Osteoblast (primary cell): ENCODE measurements at places on chromosomes 5 and 9. TPM values are rescaled to one million over a fixed set of nuclear protein-coding genes. Genes with fewer than 3 reads are reported as not detected.

DNA sequence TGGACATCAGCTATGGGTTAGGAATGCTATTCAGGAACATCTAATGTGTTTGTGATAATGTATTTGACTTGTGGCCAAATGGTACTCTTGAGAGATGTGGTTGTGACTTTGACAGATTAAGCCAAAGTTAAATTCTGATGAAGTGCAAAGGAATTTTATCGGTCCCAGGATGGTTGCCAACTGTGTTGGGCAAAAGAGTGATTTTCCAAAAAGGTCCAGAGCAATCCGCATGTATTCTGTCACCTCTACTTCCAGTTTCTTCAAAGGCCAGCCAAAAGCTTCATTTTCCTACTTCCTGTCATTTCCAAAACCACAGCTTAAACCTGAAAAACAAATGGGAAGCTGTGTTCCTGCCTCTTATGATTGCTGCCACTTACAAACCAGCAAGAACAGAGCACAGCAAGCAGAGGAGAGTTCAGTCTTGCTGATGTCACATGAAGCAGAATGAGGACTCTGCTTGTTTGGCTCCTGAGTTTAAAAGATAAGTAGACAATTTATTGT lies 59.8 kb downstream of the MARCHF3 start:
- H3K36me3 ChIP-seq = no peaks in the 10 kb centered on the region
- DNase-seq = peak; percentile 70
- H3K27ac ChIP-seq = no peak overlapping the region
- peaks cover 21% of the 10 kb centered on the region for H3K4me1 ChIP-seq
- H3K4me3 ChIP-seq = no peak overlapping the region
- H3K27me3 ChIP-seq = no peaks in the 10 kb centered on the region

GRCh38 chr9:74443036-74443750 lies 53.9 kb upstream of the RORB start:
- H3K27ac ChIP-seq = no peak overlapping the region
- H3K36me3 ChIP-seq = no peaks in the 10 kb centered on the region
- H3K4me3 ChIP-seq = no peak overlapping the region
- H3K27me3 ChIP-seq = no peaks in the 10 kb centered on the region
- DNase-seq = no peak
- no peaks in the 10 kb centered on the region for H3K4me1 ChIP-seq

- no peaks in the 10 kb centered on the region for H3K4me1 ChIP-seq
- H3K36me3 ChIP-seq = no peaks in the 10 kb centered on the region
- H3K27me3 ChIP-seq = peaks cover 3% of the 10 kb centered on the region
- DNase-seq = no peak
Observed at GRCh38 chr5:126647071-126647470, 46.3 kb downstream of the PHAX start.

DNA sequence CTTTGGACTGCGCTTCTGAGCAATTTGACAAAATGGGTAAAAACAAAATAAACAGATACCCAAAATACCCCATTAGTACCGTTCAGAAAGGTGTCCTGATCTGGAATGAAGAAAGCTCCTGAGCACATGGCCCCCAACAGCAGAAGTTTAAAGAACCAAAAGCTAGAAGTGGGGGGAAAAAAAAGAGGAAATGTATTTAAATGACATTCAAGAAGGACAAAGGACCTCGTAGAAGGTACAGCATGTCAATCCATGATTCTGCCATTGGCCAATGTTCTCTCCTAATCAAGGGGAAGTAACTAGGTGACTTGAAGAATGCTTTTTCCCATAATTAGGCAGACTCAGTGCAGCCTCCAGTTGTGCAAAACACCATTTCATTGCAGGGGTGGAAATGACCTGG lies 78.6 kb downstream of the SERINC5 start:
- H3K36me3 ChIP-seq = peaks cover 9% of the 10 kb centered on the region
- no peaks in the 10 kb centered on the region for H3K27me3 ChIP-seq
- H3K4me3 ChIP-seq = no peak overlapping the region

GRCh38 chr5:119355244-119355638 lies 578 bp upstream of the TNFAIP8 start:
- H3K4me3 ChIP-seq = peak overlapping the region; percentile 83
- no peak for DNase-seq
- H3K36me3 ChIP-seq = no peaks in the 10 kb centered on the region
- no peak overlapping the region for H3K27ac ChIP-seq
- H3K27me3 ChIP-seq = no peaks in the 10 kb centered on the region
- peaks cover 11% of the 10 kb centered on the region for H3K4me1 ChIP-seq

DNA sequence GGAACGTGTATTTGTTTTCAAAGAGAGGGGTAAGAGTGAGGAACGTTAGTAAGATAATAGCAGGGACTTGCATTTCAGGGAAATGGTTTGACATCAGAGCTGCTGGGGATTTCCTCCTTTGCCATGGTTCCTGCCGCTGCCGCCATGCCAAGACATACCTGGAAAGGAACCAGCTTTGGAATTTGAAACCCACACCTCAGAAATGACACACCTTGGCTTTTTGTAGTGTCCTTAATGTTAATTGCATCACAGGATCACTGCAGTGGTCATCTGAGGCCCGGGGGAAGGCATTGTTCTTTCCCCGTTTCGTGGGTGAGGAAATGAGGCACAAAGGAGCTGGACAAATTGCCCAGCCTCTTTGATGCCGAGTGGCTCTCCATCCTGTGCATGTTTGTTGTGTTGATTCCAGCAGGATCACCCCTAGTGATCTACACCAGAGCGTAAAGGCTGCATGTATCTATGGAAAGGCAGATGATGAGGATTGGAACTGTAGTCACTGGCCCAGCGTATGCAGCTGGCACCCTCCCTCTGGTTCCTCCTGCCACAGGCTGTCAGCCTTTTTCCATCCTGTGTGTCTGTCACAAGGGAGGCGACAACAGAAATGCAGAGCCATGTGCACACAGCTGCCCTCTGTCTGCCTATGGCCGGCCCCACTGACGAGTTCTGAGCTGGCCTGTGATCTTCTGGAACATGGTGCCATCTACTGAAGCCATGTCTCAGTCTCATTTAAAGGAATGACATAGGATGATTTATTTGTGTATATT lies 37.8 kb downstream of the SLC46A2 start:
- H3K27me3 ChIP-seq = no peaks in the 10 kb centered on the region
- peaks cover 10% of the 10 kb centered on the region for H3K36me3 ChIP-seq
- no peak overlapping the region for H3K4me3 ChIP-seq
- no peak overlapping the region for H3K27ac ChIP-seq
- peaks cover 11% of the 10 kb centered on the region for H3K4me1 ChIP-seq

DNA sequence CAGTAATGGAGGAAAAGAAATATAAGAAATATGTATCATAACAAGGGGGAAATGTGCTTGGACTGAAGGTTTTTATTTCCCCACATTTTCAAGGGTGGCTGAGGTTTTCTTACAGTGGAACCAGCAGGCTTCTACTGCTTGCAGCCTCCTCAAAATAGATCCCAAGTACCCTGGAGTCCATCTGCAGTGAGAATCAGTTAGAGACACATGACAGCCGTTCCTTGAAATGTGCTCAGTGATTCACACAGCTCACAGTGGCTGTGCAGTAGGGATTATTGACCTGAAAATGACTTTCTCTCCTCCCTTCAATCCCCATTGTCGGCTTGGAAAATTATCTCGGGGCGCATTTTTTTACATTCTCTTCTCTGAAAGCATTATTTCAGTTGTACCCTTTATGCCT lies 832.0 kb downstream of the TLR4 start:
- no peaks in the 10 kb centered on the region for H3K4me1 ChIP-seq
- H3K36me3 ChIP-seq = no peaks in the 10 kb centered on the region
- no peak overlapping the region for H3K4me3 ChIP-seq
- no peaks in the 10 kb centered on the region for H3K27me3 ChIP-seq
- no peak overlapping the region for H3K27ac ChIP-seq
- DNase-seq = no peak

The FOXD4L6 gene
- total RNA-seq = under 0.01 TPM in 1 of 2 replicates, not detected in the other

The SOHLH1 gene
- not detected in 2 replicates for total RNA-seq
